GM12865 (cell line): ENCODE measurements at places on chromosomes 4 and X.

DNA sequence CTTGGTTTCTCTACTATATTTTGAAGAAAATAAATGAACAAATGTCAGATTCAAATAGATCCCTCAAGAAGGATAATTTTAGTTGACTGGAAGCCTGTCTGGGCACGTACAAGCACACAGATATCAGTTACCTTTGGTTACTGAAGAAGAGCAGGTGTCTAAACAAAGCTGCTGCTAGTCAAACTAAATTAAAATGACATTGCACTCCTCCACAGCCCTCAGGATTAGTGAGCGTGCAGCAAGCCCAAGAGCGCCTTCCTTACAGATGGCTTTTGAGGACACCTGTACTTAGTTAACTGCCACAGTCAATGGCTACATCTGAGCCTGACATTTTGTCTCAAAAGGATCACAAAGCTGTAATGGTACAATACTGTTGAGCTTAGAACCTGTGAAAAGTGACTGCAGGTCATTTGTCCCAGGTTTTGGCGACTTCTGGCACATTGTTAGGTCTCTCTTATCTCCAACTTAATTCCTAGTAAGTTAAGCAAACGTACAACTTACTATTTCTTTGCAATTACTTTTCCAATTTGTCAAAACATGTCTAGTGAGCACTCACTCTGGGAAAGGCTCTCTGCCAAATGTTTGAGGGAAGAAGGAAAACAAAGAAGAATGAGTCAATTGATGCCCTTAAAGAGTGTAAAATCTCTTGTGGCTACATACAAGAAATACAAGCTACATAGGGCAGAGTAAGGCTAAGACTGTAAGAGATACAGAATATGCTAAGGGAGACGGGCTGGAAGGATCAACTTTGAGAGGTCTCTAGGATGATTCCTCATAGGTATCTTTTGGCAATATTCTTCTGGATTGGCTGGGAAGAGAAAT, 25.6 kb upstream of the DAPP1 start:
- no peak for DNase-seq

DNA sequence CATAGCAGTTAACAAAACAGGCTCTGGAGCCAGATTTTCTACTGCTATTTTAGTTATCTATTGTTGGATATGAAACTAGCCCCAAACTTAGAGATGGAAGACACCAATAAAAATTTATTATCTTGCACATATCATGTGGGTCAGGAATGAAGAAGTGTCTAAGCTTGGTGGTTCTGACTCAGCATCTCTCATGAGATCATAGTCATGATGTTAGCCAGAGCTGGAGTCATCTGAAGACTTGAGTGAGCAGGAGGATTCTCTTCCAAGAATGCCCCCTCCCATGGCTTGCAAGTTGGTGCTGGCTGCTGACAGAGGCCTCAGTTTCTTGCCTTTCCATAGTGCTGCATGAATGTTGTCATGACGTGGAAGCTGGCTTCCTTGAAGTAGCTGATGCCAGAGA, 68.2 kb upstream of the TAPT1 start:
- DNase-seq: no peak

DNA sequence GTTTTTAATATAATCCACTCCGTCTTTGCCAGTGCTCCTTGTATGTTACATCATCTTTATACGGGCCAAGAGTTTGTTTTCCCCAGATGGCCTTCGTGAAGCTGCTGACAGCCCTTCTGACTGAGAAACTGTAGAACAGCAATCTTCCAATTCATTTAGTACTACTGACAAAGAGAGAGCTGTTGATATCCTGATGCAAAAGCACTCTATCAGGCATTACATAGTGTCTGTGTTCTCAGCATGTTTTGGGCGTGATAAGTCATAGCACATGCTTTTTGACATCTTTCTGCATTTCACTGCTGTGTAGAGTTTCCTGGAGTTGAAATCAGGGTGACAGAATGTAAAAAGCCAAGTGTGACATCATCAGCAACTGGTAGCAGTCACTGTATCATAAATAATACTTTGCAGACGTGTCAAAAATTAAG, 746.3 kb upstream of the FAM241A start:
- no peak for DNase-seq

DNA sequence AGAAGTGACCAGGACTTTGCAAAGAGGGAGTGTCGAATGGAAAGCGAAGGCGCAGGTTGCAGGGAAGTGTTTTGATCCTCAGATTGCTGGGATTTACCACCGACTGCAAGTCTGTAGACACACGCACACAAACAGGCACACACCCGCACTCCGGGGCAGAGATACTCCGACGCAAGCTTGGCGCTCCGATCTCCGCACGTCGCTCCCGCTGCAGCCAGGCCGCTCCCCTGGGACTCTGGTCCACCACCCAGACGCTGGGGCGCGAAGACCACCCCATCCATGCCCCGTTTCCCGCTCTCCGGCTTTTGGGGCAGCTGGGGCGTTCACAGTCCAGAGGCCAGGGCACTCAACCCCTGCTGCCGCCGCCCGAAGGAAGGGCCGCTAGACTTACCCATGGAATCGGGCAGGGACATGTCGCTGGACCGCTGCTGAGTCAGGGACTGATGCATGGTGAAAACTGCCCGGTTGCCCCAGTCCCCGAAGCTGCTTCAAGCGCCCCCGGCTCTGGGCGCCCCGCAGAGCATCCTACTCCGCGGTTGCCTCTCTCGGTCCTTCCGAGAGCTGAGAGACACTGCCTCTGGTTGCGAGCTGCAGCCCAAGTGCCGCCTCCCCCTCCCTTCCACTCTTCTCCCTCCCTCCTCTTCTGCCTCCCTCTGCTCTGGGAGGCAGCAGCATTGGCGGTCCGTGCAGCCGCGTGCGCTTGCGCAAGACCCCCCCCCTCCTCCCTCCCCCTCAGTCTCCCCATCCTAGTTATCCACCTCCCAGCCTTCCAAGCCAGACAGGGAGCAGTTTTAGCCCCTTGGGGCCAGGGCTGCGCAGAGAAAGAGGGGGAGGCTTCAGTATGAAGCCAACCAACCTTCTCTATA, at the start of gene TMEM255A:
Gene TMEM255A (minus strand): TSS at position 601 of the 866 bp plus-strand sequence. CDS start 152 bp downstream, at position 449.
- no peak for DNase-seq

GRCh38 chr4:25171201-25171865, 11.1 kb upstream of the SEPSECS start:
- no peak for DNase-seq

- no peak for DNase-seq
Measured at GRCh38 chrX:149759824-149760223, 14.0 kb upstream of the HSFX1 start.

GRCh38 chr4:22407361-22407760, 108.5 kb downstream of the ADGRA3 start:
- DNase-seq: no peak

GRCh38 chr4:73258686-73259570, at the start of gene ANKRD17:
Gene ANKRD17 (minus strand): TSS chr4:73258798. CDS start chr4:73258668, 130 bp downstream.
- peak; percentile 96 for DNase-seq

GRCh38 chr4:168972596-168972995, 37.5 kb downstream of the CBR4 start:
- DNase-seq: no peak

GRCh38 chr4:185205697-185206342, 2.0 kb upstream of the CFAP97 start:
- DNase-seq: peak; percentile 68

- DNase-seq: no peak
Measured at GRCh38 chrX:76434103-76434741, 6.7 kb downstream of the MAGEE1 start.

DNA sequence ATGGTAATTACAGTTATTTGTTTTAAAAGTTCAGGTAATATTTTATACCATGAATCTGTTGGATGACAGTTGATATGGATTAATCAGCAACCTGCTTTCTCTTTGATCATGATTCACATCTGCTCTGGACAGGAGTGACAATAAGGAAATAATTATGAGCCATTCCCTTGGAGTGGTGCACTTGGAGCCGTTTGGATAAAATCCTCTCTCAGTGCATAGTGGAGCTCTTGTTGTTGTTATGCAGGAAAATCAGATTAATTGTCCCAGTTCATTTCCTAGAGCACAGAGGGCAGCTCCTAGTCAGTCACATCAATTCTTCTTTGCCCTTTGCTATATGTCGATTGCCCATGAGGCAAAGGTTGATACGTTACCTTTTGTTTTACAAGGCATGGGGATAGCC, 668.3 kb upstream of the NR3C2 start:
- no peak for DNase-seq

GRCh38 chr4:38516190-38516589, 147.8 kb upstream of the KLF3 start:
- DNase-seq: no peak

DNA sequence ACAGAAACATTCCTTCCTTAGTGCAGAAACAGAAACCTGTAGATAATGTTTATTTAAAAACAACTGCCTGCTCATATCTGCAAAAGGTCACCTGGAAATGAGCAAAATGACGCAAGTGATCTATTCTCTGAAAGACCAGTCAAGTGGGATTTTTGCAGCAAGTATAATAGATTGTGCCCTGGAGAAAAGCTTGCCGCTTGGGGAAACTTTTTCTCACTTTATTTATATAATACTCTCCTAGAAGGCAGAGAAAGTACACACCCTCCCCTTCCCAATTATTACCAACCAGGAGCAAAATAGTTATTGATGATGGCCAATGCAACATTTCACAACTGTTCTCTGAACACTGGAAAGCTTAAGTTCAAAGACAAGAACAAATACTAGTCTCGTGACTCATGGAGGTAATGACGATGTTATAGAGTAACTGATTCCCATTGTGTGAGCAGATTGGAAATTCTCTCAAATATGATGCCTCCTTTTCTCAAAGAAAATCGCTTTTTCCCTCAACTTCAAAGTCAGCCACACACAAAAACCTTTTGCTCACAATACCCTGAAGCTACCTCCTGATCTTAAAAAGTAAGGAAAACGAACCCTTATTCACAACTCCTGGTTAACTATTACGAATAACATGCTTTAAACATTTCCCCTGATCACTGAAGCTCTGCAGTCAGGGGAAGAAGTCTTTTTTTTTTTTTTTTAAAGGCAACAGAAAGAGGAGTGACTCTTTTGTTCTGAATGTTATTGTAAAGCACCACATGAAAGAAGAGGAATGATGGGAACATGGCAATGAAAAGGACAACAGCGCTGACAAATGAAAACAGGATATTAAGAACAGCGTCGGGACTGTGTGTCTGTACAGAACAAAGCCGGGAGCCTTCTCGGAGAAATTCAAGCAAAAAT, 41.0 kb downstream of the MID1 start:
- DNase-seq: no peak

GRCh38 chr4:131054489-131055019, 1958.6 kb downstream of the C4orf33 start:
- peak; percentile 3 for DNase-seq

GRCh38 chrX:1002611-1003010, 209.8 kb downstream of the CRLF2 start:
- DNase-seq: no peak

- DNase-seq: peak; percentile 69
Measured at GRCh38 chr4:107913283-107913899, 18.0 kb upstream of the CYP2U1 start.

GRCh38 chrX:9189286-9189685, 155.4 kb upstream of the FAM9B start:
- DNase-seq: no peak

- DNase-seq: no peak
Measured at GRCh38 chr4:113445286-113445685, 316.3 kb downstream of the CAMK2D start.

DNA sequence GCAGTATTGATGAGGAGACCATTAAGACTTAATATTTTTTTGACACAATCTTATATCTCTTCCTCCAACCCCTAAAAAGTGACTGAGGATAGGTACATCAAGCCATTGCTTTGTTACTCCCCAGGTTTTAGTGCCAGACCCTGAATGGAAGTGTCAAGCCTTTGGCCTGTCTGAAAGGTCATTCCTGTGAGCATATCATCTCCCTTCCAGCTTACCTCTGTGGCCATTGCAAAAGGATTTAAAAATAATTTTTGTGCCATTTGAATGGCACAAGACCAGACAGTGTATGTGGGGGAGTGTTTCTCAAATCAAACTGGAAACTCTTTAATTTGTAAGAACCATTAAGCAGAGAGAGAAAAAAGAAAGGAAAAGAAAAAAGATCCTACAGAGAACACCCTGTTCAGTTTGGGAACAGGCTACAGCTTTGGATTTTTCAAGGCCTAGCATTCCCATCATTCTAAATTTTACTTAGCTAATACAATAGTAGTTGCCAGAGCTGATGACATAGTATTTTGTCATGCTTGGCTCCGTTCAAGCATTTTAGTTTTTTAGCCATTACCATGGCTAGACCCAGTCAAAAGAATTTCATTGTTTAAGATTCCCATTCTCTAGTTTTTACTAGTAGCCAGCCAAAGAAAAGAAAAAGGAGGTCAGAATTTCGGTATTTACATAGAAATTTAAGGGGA, 49.6 kb downstream of the HPF1 start:
- no peak for DNase-seq

- no peak for DNase-seq
Measured at GRCh38 chrX:44035571-44035970, 62.4 kb upstream of the NDP start.

DNA sequence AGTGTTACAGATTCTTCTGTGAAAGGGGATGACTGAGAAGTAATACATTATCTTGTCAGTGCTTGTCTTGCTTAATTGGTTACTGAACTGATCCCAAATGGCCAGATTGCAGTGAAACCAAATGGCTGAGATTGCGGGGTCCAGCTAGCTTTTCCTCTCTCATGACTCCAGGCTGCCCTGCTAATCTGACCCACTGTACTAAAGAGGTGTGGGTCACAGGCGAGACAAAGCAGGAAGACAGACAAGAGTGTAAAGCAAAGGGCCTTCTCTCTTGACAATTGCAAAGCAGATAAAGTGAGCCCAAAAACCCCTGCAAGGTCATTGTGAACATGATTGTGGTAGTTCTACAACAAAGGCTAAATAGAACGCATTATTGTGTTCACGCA, 2.1 kb downstream of the TMEM150C start:
- DNase-seq: no peak

DNA sequence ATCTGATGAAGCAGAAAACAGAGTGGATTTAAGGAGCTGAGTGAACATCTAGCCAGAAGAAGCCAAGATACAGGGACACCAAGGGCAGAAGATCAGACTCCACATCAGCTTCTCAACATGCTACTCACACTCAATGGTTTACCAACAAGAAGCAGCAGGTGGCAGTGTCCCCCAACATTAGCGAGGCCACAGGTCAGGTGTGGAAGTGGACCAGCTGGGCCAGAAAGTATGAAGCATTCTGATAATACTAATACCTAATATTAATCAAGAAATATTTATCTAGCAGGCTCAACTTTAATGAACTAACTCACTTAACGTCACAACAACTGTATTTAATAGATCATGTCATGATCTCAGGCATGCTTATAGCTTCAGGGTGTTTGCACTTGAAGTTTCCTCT, 73.4 kb upstream of the TTC29 start:
- peak; percentile 72 for DNase-seq

DNA sequence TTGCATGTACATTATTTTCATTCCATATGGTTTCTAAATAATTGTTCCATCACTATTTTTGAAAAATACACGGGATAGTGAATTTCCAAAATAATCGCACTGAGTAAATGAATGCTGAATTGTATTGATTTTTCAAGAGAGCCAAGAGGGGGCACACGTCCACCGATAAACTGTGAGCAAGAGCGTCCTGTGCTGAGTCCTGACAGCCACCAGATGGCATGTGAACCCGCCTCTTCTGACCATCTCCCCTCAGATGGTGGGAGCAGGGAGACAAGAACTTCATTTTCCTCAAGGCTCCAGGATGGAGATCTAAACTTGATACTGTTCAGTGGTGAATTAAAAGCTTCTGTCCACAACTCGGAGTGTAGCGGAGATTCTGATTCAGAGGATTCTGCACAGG, 30.6 kb upstream of the IL9R start:
- peak; percentile 72 for DNase-seq
